ENCODE measurements at places on chromosomes 12 and 14.

- no peak for DNase-seq
Measured at GRCh38 chr12:116152268-116152667, 125.2 kb downstream of the MED13L start.

- no peak for DNase-seq
Measured at GRCh38 chr12:52050116-52050757, 1.0 kb upstream of the NR4A1 start.

- no peak for DNase-seq
Measured at GRCh38 chr12:80593766-80594165, 113.7 kb upstream of the MYF6 start.

- DNase-seq = peak; percentile 77
Measured at GRCh38 chr14:73752297-73752992, 38.3 kb upstream of the PNMA1 start.

DNA sequence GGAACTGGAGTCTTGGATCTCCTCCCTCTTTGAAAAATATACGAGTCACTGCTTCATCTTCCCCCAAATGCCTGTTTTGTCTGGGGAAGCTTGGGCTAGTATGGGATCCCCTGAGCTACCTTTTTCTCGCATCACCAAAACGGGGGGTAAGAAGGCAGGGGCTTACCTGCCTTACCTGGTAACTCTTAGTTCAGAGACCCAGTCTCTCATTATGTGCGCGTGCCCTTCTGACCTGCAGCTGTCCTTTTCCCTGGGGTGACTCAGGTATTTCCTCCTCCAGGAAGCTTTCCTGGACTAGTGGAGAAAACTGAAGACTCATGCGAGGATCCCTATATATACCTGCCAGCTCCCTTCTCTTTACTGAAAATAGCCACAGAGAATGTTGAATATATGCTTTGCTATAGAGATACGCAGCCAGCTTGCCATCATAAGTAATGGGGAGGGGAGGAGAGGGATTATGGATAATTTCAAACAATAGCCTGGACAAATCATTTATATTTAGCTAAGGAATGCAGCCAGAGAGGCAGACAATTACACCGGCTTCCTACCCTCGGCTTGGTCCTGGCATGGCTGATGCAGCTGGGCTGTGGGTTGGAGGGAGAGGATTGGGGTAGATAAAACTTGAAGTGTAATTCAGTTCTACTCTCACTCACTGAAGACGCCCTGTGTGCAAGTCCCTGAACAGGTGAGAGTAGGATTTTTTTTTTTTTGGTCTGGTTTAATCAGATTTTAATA lies 1.1 kb downstream of the TSPAN9 start:
- DNase-seq = no peak

DNA sequence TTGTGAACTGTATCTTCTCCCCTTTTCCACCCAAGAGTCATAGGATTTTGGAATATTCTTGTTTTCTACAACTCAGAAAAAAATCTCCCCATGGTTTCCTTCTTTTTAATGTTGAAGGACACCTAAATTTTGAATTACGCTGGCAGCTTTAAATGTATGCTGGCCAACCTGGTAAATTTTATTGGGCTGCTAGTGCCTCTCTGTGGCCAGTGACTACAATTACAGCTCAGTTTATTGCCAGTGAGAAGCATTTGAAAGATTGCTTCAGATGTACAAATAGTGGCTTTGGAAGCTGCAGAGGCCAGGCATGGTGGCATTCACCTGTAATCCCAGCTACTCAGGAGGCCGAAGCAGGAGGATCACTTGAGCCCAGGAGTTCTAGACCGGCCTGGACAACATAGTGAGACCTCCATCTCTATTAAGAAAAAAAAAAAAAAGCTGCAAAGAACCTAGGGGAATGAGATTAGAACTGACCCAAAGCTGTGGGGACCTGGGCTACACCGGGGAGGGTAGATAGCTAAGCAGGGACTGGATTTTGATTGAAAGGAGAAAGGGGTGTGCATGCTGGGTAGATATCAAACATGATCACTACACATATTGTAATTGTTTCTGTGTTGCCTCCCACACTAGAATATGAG lies 7.6 kb upstream of the RAB21 start:
- peak; percentile 75 for DNase-seq

GRCh38 chr14:102088012-102088792 lies 1.4 kb upstream of the HSP90AA1 start:
- peak; percentile 85 for DNase-seq

GRCh38 chr14:81169711-81170103 lies 51.1 kb downstream of the GTF2A1 start:
- no peak for DNase-seq

DNA sequence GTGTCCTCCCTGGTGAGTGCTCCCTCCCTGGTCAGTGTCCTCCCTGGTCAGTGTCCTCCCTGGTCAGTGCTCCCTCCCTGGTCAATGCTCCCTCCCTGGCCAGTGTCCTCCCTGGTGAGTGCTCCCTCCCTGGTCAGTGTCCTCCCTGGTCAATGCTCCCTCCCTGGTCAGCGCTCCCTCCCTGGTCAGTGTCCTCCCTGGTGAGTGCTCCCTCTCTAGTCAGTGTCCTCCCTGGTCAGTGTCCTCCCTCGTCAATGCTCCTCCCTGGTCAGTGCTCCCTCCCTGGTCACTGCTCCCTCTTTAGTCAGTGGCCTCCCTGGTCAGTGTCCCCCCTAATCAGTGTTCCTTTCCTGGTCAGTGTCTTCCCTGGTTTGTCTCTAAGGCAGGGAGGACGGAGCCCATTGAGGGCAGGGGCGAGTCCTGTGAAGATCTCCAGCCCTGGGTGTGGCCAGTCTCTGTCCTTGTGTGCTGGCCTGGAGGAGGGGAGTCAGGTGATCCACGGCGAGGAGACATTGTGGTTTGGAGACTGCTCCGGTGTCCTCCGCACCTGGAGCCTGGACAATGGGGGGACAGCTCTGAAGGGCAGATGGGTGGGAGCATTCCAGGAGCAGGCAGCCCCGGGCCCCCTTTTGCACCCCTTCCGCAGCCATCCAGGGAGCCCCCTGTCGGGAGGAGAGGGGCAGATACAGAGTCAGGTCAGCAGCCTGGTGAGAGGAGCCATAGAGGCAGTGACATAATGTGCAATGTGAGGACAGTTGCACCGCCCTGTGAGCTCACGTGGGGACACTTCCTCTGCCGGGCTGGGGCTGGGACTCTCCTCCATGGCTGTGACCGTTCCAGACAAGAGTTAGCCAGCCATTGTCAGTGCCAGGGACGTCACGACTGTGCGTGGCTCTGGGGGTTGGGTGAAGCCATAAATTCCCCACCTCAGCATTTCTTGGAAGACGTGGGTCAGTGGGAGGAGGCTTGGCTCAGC lies 93.4 kb downstream of the ADGRD1 start:
- DNase-seq = no peak

DNA sequence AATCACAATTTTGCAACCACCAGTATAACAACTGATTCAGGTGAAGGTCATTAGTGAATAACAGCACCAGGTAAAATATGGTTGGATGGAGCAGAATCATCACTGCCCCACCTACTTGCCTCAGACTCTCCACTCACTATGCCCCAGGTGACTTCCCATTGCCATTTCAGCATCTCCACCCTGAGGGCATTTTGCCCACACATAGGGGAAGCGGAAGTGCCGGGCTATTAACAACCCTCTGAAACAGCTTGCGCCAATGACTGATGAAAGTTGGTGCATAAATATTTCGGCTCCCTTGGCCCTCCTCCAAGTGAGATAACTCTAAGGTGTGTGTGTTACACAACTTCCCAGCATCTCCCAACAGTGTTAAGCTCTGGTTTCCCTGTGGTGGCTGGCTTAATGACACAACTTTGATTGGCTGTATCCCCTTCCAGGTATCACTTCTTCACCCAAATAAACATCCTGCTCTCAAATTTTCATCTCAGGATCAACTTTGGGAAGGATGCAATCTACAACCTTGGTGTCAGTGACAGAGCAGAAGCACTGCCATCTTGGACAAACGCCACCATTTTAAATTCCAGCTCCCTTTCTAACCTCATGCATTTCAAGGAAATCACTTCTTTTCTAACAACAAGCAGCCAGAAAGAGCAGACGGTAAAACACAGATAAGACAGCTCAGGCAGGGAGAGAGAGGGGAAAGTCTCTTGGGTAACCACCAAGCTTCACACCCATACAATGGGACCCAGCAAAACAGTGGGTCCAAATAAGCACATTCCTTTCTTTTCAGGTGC lies 73.6 kb upstream of the PPP2R5C start:
- DNase-seq = no peak

DNA sequence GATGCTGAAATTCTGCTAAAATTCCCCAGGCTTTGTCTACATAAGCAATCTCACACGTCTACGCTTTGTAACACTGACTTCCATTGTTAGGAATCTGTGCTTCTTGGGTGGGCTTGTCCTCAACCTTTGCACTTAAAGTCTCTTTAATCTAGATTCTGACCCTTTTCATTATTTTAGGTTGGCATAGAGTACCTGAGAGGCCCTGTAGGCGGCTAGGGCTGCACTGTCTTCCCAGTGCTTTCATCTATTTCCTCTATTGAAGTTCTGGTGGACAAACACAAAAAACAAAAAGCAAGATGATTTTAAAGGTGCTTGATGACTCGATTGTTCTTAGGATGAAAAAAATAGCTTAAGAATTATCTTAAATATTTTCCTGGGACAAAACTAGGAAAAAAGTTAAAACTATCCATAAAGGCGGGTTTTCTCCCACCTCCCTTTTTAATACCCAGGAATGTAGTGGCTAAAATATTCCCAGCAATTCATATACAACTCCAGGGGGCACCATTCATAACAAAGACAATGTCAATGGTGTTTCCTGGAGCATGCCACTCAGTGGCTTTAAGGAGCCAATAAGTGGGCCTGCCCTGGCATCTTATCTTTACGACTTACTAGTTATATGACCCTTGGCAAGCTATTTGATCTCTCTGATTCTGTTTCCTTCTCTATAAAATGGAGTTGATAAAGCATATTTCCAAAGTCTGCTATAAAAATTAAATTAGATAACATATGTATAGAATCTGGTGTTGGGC lies 197.5 kb downstream of the STXBP6 start:
- no peak for DNase-seq

- no peak for DNase-seq
Measured at GRCh38 chr12:20142316-20142715, 226.0 kb upstream of the PDE3A start.

DNA sequence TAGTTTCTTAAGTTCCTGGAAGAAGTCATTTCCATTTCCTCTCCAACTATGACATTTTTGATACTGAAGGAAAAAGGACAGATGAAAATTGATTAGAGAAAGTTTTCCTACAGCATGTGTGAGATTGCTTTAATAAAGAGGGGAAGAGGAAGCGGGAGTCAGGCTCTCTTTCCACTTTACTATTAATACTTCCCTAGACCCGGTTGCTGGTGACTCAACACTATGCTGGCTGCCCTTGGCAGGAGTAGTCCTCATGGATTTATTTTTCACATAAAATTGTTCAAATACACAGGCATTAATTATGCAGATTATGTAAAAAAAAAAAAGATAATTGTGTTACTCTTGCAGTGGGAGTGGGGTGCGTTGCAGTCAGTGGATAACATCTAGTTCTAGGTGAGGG lies 293.4 kb downstream of the EGLN3 start:
- DNase-seq = no peak

GRCh38 chr12:12915656-12916055 lies 24.3 kb downstream of the GPRC5A start:
- no peak for DNase-seq

DNA sequence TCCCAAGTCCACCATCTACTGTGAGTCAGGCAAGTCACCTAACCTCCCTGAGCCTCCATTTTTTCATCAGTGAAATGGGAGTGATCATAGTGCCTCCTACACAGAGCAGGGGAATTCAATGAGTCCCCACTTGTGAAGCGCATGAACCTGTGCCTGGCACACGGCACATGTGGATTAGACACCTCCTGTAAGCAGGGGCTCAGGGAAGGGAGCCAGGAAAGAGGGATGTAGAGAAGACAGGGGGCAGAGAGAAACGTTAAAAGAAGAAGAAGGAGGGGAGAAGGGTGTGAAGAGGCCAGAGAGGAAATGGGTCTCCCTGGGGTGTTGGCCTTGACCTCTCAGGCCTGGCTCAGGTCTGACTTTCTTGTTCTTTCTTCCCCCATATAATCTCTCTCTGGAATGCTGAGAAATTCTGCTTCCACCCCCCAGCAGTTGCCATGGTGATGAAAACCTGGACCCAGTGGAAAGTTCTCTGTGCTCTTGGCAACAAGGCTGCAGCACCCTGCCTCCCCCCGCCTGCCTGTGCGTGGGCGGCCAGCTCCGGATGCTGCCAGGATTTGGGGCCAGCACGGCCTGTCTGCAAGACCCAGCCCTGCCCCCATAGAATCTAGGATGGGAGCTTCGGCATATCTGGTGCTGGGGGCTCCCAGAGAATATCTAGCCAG lies 94.5 kb downstream of the CALM1 start:
- DNase-seq = no peak

DNA sequence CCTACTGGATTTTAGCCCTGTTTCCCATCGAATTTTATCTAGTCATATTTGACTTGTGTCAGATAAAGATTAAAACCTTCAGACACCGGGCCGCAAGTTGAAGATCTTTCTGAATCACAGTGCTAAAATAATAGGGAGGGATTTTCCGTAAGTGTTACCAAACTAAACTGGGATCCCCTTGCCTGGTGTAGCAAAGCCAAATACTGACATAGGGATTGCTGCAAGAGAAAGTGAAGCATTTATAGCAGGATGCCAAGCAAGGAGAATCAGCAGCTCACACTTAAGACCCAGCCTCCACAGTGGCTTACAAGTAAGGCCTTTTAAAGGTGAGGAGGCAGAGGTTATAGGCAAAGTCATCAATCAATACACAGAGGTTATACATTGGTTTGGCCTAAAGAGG lies 147.4 kb downstream of the AKAP6 start:
- no peak for DNase-seq

DNA sequence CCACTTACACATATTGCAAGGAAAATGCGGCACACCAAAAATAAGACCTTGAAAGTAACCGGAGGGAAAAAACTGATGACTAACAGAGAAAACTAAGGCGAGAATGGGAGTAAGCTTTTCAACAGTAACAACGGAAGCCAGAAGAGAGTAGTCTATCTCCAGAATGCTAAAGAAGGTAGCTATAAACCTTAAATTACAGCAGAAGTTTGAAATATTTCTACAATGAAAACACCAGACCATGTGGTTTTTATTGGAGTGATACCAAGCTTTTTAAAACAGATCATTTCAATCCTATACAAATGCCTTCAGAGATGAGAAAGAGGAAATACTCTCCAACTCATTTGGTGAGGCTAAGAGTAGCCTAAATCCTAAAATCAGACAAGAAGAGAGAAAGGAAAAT lies 209.5 kb downstream of the ANO6 start:
- DNase-seq = no peak

GRCh38 chr12:131159660-131160059 lies 206.0 kb downstream of the ADGRD1 start:
- no peak for DNase-seq

GRCh38 chr12:30979371-30980259 lies 53.1 kb downstream of the TSPAN11 start:
- DNase-seq = no peak

All from activated effector memory CD4-positive, alpha-beta T cell treated with anti-CD3 and anti-CD28 coated beads, Interleukin-2, amount 50 U/mL, for 16 hours (primary cell).